Thoracic aorta (tissue), 2 donors: ENCODE measurements at places on chromosomes 2 and 18. TPM values are rescaled to one million over a fixed set of nuclear protein-coding genes. Genes with fewer than 3 reads are reported as not detected.

Gene TMBIM1
- 369 TPM for total RNA-seq

Gene RGPD3
- 0.27 TPM for total RNA-seq

Gene ABHD1
- total RNA-seq: not detected

Gene UGT1A9
- not detected for total RNA-seq

Gene ZNF532
- total RNA-seq: 211 TPM

Gene ASB18
- total RNA-seq: not detected

Gene CHAC2
- total RNA-seq: 1.5 TPM

Gene REG3A
- total RNA-seq: 8.3 TPM

Gene RNU2-63P
- not detected for total RNA-seq

Gene AGXT
- total RNA-seq: not detected

Gene CD226
- 3.7 TPM for total RNA-seq

Gene ACVR2A
- total RNA-seq: 23.0 TPM

Gene ANTXR1
- 253 TPM for total RNA-seq

Gene HTR2B
- total RNA-seq: 9.2 TPM

Gene CCL20
- total RNA-seq: not detected

Gene HOXD4
- total RNA-seq: 9.3 TPM

Gene SERPINB4
- total RNA-seq: not detected

Gene MYO1B
- total RNA-seq: 74.7 TPM

Gene SATB2
- total RNA-seq: 4.5 TPM
